ENCODE measurements at places on chromosomes 5 and 9.

DNA sequence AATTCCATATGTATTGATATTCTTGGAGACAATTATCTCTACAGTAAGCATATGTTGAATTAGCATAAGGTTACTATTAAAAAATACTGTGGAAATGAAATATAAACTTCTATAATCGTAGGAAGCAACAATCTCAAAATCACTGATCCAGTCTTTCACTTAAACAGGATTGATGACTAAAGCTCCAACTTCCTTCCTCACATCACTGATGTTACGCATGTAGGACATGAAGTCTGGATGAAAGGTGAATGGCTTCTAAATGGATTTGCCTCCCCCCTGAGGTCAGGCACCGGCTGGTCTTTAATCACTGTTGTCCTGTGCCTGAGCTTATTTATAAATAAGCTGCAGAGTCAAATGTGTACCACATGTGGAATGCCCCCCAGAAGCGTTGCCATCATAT lies 157.1 kb upstream of the NFIB start:
- no peak for DNase-seq

DNA sequence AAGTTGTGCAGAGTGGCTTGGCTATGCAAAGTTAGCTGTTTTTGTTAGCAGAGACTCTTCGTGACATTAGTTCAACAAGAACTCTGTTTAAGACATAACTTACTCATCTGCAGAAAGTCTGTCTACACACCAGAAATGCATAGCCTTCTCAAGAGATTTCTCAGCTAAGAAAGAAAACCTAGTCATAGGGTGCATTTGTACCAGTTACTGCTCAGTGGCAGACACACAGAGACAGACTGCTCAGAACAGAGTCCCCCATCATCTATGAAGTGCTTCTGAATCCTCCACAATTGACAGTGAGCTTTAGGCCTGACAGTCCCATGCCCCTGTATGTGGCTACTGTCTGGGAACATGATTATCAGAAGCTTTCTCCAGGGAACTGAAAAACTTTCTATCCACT lies 56.1 kb upstream of the IFNK start:
- DNase-seq = no peak

DNA sequence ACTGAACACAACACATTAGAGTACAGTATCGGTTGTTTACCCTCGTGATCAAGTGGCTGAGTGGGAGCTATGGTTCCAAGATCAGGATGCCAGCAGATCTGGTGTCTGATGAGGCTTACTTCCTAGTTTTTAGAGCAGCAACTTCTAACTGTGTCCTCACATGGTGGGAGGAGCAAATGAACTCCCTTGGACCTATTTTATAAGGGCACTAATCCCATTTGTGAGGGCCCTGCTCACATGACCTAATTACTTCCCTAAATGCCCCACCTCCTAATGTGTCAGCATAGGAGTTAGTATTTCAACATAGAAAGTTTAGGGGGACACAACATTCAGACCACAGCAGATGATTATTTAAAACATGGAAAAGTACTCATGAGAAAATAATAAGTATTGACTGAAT lies 111.8 kb downstream of the GCNT1 start:
- no peak for DNase-seq

DNA sequence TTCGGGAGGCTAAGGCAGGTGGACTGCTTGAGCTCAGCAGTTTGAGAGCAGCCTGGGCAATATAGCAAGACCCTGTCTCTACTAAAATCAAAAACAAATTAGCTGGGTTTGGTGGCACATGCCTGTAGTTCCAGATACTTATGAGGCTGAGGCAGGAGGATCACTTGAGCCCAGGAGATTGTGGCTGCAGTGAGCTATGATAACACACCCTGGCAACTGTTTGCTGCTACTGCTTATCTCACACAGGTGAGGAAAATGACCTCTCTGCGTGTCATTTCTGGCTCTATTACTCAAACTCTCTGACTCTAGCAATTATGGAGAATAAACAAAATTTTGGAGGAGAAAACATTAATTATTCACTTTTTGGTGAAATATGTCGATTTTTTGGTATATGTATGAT lies 45.3 kb upstream of the TMC1 start:
- no peak for DNase-seq

DNA sequence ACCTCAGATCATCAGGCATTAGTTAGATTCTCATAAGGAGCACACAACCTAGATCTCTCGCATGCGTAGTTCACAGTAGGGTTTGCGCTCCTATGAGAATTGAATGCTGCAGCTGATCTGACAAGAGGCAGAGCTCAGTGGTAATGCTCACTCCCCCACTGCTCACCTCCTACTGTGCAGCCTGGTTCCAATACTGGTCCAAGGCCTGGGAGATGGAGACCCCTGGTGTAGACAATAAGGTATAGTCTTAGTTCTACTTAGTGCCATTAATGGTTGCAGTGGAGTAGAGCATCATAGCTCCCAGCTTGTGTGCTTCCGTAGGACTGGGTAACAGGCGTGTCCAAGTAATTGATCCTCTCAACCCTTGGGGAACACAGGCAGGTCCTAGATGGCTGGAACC lies 70.4 kb upstream of the ANKRD55 start:
- DNase-seq = no peak

GRCh38 chr5:114185274-114185673 lies 176.6 kb upstream of the KCNN2 start:
- DNase-seq = peak; percentile 26

DNA sequence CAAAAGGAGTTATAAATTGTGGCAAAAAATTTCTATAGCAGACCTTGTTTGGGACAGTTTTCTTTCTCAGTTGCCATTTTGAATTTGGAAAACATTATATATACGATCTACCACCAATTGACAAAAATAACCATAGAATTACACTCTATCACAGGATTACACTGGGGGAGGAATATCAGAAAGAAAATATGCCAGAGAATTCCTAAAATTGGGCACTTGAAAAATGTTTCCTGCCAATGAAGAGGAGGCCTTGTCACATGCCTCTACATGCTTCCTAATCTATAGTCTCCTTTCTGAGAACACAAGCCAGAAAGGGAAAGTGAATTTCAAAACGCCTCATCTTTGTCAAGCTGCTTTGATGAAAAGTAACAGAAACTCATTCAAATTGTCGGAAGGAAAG lies 78.5 kb upstream of the DNAH5 start:
- no peak for DNase-seq

DNA sequence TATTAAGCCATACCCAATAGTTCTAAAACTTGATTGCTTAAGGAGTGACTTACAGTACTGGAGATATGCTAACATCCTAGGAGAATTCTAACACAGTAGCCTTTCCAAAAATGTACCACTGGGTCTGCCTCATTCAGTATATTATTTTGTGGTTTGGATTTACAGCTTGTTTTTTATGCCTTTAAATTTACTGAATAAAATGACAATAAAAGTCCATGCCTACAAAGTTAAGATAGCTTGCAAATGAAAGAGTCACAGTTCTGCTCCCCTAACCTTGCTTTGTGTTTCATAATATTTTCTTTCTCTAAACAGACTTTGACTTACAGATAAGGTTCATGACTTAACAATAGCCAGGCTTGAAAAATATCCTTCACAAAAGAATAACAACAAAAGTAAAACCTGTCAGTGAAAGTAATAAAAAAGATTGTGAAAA lies 951.1 kb upstream of the NUDT12 start:
- DNase-seq = no peak

GRCh38 chr9:87500491-87501270 lies 3.0 kb downstream of the DAPK1 start:
- no peak for DNase-seq

GRCh38 chr9:12972608-12973589 lies 198.1 kb downstream of the LURAP1L start:
- DNase-seq = no peak

DNA sequence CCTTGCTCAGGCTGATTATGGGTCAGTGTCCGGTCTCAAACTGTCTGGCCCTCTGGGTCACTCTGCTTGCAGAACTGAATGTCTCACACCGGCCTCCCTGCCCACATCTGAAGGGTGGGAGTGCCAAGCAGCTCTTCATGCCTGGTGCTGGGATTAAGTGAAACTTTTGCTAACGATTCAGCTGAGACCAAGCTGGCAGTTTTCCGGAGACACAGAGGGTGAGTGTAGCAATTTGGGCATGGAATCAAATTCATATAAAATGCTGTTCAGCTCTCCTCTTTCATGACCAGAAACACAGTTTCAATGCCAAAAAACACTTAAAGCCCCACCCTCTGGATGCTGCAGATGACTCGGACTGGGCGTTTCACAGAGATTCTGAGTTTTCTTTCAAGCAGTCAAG lies 207.5 kb downstream of the NXNL2 start:
- DNase-seq = no peak

GRCh38 chr9:37174247-37174646 lies 53.9 kb downstream of the ZCCHC7 start:
- DNase-seq = no peak

DNA sequence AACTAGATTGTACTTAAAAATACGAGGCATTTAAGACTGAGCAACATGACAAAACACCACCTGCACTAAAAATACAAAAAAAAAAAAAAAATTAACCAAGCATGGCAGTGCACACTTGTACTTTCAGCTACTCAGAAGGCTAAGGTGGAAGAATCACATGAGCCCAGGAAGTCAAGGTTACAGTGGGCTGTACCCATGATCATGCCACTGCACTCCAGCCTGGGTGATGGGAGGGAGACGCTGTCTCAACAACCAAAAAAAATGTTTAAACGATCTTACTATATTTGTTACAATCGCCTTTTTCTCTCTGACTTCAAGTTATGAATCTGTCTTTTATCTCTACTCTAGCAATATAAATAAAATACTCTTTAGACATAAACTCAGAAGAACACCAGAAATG lies 1454.3 kb downstream of the MAT2B start:
- DNase-seq = no peak
